ENCODE measurements at places on chromosomes 12 and 14.

GRCh38 chr12:108730365-108731104 lies 783 bp downstream of the CORO1C start:
- DNase-seq = peak; percentile 10

DNA sequence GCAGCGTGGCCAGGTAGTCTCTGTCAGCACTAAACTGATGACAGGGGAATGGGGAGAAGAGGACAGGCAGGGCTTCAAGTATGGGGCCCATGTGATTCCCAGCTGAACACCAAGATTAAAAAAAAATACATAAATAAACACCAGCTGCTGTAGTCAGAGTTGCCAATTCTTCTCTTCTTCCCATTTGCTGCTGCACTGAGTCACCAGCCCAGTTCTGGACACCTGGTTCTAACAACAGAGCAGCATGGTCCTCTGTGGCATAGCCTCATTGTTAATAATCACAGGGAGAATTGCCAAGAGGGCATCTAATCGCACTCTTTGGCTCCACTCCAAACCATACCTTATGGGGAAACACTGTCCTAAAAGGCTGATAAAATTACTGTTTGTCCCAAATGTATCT lies 15.1 kb downstream of the PPM1H start:
- DNase-seq = no peak

DNA sequence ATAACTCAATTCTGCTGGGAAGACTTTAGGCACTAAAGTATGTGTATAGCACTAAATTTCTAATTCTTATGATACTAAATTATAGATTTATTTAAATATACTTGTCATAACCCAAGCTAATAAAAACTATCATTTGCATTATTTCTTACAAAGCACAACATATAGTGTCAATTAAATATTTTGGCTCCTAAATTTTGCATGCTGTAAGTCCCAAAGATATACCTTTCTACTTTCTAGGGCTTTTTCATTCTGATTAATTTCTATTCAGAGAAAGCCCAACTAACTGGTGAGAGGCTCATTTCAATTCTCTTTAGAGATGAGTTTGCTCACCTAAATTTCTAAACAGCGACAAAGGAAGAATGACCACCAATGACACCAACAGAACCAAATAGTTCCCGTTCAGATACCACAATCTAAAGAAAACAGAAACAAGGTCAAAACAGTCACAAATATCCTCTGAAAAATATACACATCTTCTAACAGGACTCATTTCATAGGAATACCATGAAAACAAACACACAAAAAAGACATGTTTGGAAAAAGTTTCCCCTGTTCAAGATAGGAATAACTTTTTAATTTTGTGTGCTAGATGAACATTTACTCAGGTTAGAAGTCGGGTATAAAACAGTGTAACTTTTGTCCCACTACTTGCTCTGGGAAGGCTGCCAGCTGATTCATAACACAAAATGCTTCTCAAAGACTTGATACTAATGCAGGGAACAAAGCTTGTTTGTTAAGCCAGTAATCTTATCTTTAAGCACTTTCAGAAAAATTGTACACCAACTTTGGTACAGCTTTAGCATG lies 7.6 kb downstream of the SLC38A2 start:
- no peak for DNase-seq

- DNase-seq = no peak
Measured at GRCh38 chr12:105783983-105784947, 354.5 kb downstream of the NUAK1 start.

DNA sequence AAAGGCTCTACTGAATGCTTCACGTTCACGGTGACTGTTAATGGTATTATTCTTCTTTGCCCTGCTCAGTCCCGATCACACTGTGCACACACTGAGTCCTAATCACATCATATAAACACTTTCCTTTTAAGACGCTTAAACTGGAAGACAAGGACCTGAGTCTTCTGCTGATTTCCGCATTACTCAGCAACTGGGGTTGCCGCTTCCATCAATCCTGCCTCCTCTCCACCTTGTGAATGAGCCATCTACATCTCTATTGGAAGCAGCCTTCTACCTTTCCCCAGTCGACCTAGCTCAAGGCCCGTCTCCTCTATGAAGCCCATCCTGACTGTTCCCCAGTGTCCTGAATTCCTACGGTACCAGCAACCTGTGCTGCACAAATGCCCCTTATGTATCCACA lies 104.7 kb downstream of the NCOR2 start:
- DNase-seq = no peak

- DNase-seq = no peak
Measured at GRCh38 chr14:60639674-60640073, 9.6 kb downstream of the SIX1 start.

DNA sequence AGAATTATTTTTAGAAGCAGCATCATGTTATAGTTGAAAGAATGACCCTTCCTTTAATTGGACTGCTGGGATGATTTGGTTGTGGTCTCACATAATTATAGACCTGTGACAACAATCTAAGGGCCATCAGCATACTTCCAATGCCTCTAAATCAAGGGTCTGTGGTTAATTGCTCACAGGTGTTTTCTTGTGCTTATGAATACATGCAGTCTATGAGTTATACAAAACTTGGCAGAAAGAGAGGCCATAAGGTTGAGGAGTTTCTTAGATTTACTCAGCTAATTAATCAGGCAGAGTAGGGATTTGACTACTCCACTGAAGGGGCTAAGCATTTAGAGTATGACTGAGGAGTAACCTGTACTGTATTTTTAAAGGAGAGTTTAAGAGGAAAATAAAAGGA lies 37.0 kb upstream of the FRMD6 start:
- no peak for DNase-seq

DNA sequence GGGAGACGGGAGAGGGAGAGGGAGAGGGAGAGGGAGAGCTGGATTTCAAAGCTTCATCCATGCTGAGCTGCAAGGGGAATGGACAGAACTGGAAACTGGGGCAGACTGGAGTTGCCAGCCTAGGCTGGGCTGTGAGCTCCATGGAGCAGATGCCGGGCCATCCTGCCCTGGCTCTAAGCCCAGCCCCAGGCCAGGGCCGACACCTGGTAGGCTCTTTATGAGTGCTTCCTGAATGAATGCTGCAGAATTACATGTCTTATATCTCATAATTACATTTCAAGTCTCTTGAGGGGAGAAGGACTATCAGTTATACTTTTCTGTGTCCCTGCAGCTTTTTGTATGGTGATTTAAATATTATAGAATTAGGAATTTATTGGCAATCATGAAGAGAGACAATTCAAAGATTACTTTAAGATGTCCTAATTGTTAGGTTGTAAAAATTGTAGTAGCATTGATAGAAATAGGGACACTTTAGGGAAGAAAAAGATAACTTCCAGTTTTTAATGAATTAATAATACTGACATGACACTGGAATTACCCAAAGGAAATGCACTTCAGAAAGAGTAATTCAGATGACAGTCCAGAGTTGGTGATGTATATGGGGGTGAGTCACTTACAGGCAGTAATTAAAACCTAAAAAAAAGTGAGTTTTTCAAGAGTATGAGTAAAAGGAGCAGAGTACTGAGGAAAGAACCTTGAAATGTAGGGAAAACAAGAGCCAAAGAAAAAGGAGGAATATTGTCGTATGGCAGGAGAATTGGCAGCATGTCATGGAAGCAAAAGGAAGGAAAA lies 29.0 kb downstream of the SCYL2 start:
- DNase-seq = no peak

GRCh38 chr12:92059960-92060359 lies 85.7 kb downstream of the BTG1 start:
- no peak for DNase-seq

- no peak for DNase-seq
Measured at GRCh38 chr12:112140728-112141127, 15.4 kb downstream of the TRAFD1 start.

DNA sequence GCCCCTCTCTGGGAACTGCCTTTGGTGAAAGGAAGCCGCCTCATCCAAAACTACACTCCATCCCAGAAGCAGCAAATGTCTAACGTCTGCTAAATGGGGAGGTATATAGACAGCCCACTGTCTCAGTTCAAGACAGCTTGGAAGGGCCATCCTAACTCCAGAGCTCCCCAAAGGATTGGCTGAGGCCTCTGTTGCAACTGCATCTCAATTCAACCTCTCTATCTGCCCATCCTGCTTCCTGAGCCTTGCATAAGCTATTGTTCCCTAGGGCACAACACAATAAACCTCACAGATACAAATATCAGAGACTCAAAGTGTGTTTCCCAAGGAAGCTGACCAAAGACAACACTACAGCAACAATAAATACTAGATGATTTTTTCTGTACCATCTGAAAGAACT lies 495.2 kb upstream of the SOX5 start:
- no peak for DNase-seq

- DNase-seq = no peak
Measured at GRCh38 chr14:56491299-56492285, 88.0 kb upstream of the TMEM260 start.

All from effector CD4-positive, alpha-beta T cell (primary cell).